Astrocyte of the cerebellum (primary cell): ENCODE measurements at places on chromosomes 6 and 20.

GRCh38 chr6:170293341-170294231 lies 2.7 kb upstream of the DLL1 start:
- DNase-seq, result no peak

- DNase-seq, result no peak
Measured at GRCh38 chr6:137412562-137412961, 81.6 kb downstream of the OLIG3 start.

DNA sequence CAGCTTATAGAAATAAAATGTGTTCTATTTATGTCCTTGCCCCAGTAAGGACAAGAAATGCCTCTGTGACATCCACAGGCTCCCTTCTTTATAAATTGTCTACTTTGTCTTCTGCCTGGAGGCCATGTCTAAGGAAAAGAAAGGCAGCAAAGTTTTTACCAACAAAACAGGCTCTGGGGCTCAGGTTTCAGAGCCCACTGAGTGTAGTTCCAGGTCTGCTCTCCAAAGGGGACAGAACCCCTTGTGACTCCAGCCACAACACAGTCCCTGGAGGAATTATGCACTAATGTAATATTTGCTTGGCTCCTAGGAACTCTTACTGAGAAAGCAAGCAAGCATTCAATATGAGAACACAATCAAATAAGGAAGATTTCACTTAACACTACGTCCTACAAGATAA lies 80.1 kb downstream of the PAK5 start:
- DNase-seq, result no peak

- no peak for DNase-seq
Measured at GRCh38 chr6:156618600-156619205, 158.5 kb upstream of the ARID1B start.

GRCh38 chr20:58137651-58138265 lies 90.7 kb downstream of the ANKRD60 start:
- no peak for DNase-seq

DNA sequence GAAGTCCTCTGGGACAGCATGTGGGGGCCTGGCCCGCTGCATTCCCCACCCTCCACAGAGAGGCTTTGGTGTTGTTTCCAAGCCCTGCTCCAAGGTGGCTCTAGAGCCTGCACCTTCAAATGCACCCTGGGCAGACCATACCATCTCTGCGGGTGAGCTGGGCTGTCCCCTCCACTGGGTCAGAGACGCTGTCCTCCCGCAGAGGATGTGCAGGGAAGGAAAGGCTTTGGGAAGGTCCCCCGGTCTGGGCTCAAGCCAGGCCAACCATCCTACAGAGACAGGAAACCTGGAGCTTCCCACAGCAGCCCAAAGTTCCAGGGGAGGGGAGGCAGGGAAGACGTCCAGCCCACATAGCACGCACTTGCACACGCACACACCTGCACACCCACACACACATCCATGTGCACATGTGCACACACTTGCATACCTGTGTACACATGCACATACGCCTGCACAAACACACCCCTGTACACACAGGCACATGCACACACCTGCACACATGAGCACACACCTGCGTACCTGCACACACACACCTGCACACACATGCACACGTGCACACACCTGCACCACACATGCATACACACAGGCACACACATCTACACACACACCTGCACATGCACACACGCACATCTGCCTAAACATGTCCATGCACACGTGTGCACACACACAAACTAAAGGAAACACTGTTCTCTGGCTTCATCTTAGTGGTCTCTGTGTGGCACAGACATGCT lies 155.4 kb downstream of the ERMARD start:
- DNase-seq, result no peak

GRCh38 chr6:138769102-138769676 lies 4.4 kb upstream of the CCDC28A start:
- DNase-seq, result no peak

GRCh38 chr6:121584586-121585369 lies 149.3 kb downstream of the GJA1 start:
- peak; percentile 5 for DNase-seq

DNA sequence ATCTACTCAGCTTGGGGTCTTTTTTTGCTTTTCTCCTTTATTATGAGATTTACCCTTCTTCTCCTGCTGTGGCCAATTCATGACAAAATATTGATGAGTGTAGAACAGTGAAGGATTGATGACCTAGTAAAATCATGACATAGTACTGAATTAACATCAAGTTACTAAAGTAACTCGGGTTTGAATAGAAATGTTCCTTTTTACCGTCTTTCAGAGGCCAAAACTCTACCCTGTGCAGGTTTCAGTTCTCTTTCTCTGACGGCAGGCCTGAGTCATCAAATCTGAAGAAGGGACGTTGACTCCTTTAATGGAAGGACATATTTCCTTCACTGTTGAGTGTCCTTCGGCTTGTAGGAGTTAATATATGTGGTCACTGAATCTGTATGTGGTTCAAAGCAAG lies 80.7 kb downstream of the RREB1 start:
- DNase-seq, result no peak

GRCh38 chr6:130183271-130184222 lies 39.2 kb downstream of the SAMD3 start:
- DNase-seq, result no peak
